Natural killer cell (primary cell): ENCODE measurements at places on chromosomes 4 and X. TPM values are rescaled to one million over a fixed set of nuclear protein-coding genes. Genes with fewer than 3 reads are reported as not detected.

Gene CT45A3
- total RNA-seq: not detected

Gene PNMA6F
- not detected for total RNA-seq

Gene GLRA3
- total RNA-seq: not detected

Gene CXXC4
- total RNA-seq: 2.1 TPM

GRCh38 chr4:184370711-184371389, 103.5 kb downstream of the IRF2 start:
- no peak overlapping the region for H3K27ac ChIP-seq
- DNase-seq: no peak
- H3K27me3 ChIP-seq: no peaks in the 10 kb centered on the region
- peaks cover 6% of the 10 kb centered on the region for H3K4me1 ChIP-seq
- H3K4me3 ChIP-seq: no peak overlapping the region

GRCh38 chrX:46953137-46953527, 40.9 kb downstream of the JADE3 start:
- no peaks in the 10 kb centered on the region for H3K27me3 ChIP-seq
- no peak overlapping the region for H3K27ac ChIP-seq
- DNase-seq: no peak
- H3K36me3 ChIP-seq: no peaks in the 10 kb centered on the region
- H3K4me1 ChIP-seq: no peaks in the 10 kb centered on the region

DNA sequence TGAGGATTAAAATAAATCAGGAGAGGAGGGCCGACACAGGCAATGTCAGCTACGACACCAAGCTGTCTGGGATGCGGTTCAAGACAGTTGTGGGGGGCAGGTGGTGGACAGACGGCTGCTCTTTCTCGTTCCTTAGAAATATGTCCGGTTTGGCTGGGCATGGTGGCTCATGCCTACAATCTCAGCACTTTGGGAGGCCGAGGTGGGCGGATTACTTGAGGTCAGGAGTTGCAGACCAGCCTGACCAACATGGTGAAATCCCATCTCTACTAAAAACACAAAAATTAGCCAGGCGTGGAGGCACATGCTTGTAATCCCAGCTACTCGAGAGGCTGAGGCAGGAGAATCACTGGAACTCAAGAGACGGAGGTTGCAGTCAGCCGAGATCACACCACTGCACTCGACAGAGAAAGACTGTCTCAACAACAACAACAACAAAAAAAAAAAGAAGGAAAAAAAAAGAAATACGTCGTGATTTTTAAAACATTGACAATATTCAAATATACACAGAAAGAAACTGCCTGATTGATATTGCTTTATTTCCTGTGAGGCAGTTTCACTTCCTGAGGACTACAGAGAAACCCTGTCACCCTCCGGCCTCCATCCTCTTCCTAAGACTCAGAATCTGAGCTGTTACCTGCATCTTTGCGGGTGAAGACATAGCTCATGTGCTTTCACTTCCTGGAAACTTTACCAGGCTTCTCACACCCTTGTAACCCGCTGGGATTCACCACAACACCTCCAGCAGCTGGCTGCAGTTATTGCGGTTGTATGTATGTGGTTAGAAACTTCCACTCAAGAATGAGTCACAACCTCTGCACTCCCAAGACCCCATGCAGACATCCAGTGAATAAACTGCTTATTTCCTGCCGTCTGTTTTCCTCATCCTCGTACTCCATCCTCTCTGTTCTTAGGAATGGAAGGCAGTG, 63.8 kb upstream of the STS start:
- DNase-seq: peak; percentile 75
- no peaks in the 10 kb centered on the region for H3K36me3 ChIP-seq
- peak overlapping the region; percentile 42 for H3K27ac ChIP-seq
- H3K4me1 ChIP-seq: peaks cover 47% of the 10 kb centered on the region
- H3K4me3 ChIP-seq: no peak overlapping the region
- H3K27me3 ChIP-seq: no peaks in the 10 kb centered on the region

- no peaks in the 10 kb centered on the region for H3K27me3 ChIP-seq
- DNase-seq: no peak
- no peak overlapping the region for H3K27ac ChIP-seq
- no peak overlapping the region for H3K4me3 ChIP-seq
- no peaks in the 10 kb centered on the region for H3K4me1 ChIP-seq
Measured at GRCh38 chr4:187711586-187711985, 284.0 kb upstream of the ZFP42 start.

DNA sequence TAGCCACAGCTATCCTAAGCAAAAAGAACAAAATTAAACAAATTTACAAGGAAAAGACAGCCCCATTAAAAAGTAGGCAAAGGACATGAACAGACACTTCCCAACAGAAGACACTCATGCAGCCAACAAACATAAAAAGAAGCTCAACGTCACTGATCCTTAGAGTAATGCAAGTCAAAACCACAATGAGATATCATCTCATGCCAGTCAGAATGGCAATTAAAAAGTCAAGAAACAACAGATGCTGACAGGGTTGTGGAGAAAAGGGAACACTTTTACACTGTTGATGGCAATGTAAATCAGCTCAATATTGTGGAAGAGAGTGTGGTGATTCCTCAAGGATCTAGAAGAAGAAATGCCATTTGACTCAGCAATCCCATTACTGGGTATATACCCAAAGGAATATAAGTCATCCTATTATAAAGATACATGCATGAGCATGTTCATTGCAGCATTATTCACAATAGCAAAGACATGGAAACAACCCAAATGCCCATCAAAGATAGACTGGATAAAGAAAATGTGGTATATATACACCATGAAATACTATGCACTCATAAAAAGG, 163.0 kb upstream of the TET2 start:
- no peaks in the 10 kb centered on the region for H3K36me3 ChIP-seq
- no peaks in the 10 kb centered on the region for H3K4me1 ChIP-seq
- no peak for DNase-seq
- H3K27ac ChIP-seq: no peak overlapping the region
- no peak overlapping the region for H3K4me3 ChIP-seq
- no peaks in the 10 kb centered on the region for H3K27me3 ChIP-seq

- peak overlapping the region; percentile 38 for H3K4me3 ChIP-seq
- no peaks in the 10 kb centered on the region for H3K27me3 ChIP-seq
- no peak for DNase-seq
- peaks cover 17% of the 10 kb centered on the region for H3K4me1 ChIP-seq
- H3K27ac ChIP-seq: peak overlapping the region; percentile 67
- H3K36me3 ChIP-seq: no peaks in the 10 kb centered on the region
Measured at GRCh38 chr4:37976507-37976906, 16.3 kb downstream of the PTTG2 start.

DNA sequence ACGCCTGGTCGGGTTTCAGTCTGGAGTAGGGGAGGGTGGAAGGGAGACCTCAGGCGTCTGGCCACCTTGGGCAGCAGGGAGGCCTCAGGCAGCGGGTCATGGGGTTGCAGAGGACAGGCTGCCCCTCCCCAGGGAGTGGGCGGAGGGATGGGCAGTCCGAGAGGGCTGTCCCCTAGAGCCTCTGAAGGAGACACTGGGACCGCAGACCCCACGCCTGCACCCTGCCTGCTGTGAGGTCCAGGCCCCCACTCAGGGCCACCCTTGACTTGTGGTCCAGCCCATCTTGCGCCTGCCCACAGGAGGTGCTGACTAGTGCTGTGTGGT, 16.5 kb downstream of the FGFRL1 start:
- H3K36me3 ChIP-seq: no peaks in the 10 kb centered on the region
- no peak overlapping the region for H3K27ac ChIP-seq
- no peaks in the 10 kb centered on the region for H3K4me1 ChIP-seq
- no peaks in the 10 kb centered on the region for H3K27me3 ChIP-seq

- no peak for DNase-seq
- H3K36me3 ChIP-seq: peaks cover 4% of the 10 kb centered on the region
- no peak overlapping the region for H3K4me3 ChIP-seq
- peaks cover 34% of the 10 kb centered on the region for H3K4me1 ChIP-seq
- no peaks in the 10 kb centered on the region for H3K27me3 ChIP-seq
- no peak overlapping the region for H3K27ac ChIP-seq
Measured at GRCh38 chr4:139524062-139524631, 31.9 kb downstream of the SETD7 start.

DNA sequence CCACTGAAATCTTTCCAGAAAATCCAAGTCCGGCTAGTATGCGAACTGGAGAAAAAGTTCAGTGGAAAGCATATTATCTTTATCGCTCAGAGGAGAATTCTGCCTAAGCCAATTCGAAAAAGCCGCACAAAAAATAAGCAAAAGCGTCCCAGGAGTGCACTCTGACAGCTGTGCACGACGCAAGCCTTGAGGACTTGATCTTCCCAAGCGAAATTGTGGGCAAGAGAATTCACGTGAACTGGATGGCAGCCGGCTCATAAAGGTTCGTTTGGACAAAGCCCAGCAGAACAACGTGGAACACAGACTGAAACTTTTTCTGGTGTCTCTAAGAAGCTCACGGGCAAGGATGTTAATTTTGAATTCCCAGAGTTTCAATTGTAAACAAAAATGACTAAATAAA, 34.4 kb downstream of the STX18 start:
- no peaks in the 10 kb centered on the region for H3K4me1 ChIP-seq
- H3K4me3 ChIP-seq: no peak overlapping the region
- no peaks in the 10 kb centered on the region for H3K36me3 ChIP-seq
- no peak overlapping the region for H3K27ac ChIP-seq
- no peaks in the 10 kb centered on the region for H3K27me3 ChIP-seq
- DNase-seq: no peak

DNA sequence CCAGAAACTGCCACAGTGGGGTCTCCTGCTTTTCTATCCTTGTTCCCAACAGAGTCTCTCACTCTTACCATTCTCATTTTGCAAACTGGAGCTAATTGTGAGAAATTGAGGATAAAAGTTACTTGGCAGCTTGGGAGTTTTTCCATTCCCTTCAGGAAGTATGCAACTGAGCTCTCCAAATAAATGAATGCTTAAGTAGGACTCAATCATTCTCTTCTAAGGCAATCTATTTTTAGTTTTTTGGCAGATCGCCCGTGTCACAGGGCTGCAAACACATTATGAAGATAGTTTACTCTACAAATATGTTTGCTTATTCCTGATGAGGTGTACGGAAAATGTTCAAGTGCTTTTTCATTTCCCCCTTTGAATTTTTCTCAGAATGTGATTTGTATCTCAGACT, 5.3 kb downstream of the ASB11 start:
- no peak for DNase-seq
- no peaks in the 10 kb centered on the region for H3K36me3 ChIP-seq
- no peak overlapping the region for H3K27ac ChIP-seq
- no peak overlapping the region for H3K4me3 ChIP-seq
- H3K27me3 ChIP-seq: no peaks in the 10 kb centered on the region
- no peaks in the 10 kb centered on the region for H3K4me1 ChIP-seq

DNA sequence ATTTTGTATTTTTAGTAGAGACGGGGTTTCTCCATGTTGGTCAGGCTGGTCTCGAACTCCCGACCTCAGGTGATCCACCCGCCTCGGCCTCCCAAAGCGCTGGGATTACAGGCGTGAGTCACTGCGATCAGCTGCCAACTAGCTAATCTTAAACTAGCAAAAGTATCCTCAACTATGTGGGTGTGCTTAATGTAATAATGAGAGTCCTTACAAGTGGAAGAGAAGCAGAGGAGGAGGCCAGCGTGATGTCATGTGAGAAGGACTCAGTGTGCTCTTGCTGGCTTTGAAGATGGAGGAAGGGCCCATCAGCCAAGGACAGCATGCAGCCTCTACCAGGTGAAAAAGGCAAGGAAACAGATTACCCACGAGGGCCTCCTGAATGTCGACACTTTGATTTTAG, 19.6 kb downstream of the SCD5 start:
- no peak overlapping the region for H3K4me3 ChIP-seq
- no peak overlapping the region for H3K27ac ChIP-seq
- DNase-seq: no peak
- H3K4me1 ChIP-seq: no peaks in the 10 kb centered on the region
- H3K36me3 ChIP-seq: no peaks in the 10 kb centered on the region

GRCh38 chr4:170229006-170229405, 139.2 kb upstream of the AADAT start:
- no peaks in the 10 kb centered on the region for H3K27me3 ChIP-seq
- DNase-seq: no peak
- no peak overlapping the region for H3K4me3 ChIP-seq
- H3K36me3 ChIP-seq: no peaks in the 10 kb centered on the region

GRCh38 chr4:78218260-78218659, 161.1 kb downstream of the FRAS1 start:
- DNase-seq: no peak
- no peak overlapping the region for H3K4me3 ChIP-seq
- H3K36me3 ChIP-seq: no peaks in the 10 kb centered on the region
- no peaks in the 10 kb centered on the region for H3K27me3 ChIP-seq
- no peaks in the 10 kb centered on the region for H3K4me1 ChIP-seq
